Activated CD8-positive, alpha-beta T cell treated with anti-CD3 and anti-CD28 coated beads for 36 hours (primary cell): ENCODE measurements at places on chromosomes 5 and 9.

DNA sequence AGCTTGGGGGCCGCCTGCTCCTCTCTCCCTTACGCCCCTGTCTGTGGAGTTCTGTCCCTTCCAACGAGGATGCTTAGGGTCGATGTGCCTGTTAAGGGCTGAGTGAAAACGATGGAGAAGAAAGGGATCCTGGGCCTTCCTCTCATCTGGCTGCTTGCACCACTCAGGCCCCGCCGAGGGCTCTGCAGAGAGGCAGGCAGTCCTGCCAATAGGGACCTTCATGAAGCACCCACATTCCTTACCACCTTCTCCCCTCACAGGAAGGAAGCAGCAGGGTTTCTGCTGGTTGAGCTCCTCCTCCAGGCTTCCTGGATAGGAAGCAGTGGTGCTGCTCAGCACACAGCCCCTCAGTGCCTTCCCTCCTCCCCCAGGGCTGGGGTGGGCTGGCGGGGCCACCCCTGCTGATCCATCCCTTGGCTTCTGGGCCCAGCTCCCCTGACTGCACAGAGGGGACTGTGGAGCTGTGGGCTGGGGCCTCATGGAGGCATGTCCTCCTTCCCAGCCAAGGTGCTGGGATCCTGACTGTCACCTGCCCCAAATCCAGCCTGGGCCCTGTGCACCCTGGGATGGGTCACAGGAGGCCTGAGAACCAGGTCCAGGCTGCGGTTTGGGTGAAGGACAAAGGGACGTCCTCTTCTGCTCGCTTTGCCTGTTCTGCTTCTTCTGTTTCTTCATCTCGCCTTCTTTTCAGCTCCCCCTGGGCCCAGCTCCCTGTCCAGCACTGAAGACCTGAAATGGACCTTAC is 50.5 kb downstream of the AHRR start:
- no peak for DNase-seq

DNA sequence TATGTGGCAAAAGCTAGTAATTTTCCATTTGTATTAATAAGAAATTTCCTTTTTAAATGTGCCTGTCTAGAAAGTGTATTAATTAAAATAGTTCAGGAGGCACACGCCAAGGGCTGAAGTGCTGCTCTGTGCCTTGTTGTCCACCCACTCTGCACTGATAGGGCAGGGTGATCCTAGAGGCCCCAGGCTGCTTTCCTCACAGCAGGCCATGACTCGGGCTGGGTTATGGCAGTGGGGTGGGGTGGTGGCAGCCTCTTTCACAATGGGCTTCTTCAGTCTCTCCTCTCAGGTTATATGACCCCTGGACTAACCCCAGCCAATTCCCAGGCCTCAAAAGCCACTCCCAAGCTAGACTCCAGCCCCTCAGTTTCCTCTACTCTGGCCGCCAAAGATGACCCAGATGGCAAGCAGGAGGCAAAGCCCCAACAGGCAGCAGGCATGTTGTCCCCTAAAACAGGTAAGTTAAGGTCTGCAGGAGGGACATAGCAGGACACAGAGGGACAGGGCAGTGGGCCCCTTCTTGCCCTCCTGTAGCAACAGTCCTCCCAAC is 19.5 kb downstream of the CD74 start:
- no peak for DNase-seq

DNA sequence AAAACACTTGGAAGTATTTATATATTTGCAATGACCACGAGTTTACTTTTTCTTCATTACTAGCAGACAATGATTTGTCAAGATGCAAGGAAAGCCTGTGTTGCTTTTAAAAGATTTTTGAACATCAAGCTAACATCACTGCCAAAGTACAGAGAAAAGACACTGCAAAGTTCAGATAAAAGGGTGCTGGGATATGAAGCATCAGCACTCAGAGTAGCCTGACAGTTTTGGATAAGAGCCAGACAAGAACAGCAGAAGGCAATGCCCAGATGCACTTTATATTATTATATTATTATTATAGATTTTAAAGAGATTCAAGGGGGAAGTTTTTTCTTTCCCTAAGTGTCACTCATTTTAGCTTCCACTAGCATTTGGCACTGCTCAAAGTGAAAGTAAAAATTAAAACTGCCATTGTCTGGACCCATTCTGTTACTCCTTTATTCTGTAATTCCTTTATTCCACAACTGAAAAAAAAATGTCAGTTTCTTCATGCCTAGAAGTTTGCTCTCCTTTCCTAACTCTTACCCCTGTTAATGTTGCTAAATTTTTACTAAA is 240.6 kb downstream of the EFNA5 start:
- no peak for DNase-seq

DNA sequence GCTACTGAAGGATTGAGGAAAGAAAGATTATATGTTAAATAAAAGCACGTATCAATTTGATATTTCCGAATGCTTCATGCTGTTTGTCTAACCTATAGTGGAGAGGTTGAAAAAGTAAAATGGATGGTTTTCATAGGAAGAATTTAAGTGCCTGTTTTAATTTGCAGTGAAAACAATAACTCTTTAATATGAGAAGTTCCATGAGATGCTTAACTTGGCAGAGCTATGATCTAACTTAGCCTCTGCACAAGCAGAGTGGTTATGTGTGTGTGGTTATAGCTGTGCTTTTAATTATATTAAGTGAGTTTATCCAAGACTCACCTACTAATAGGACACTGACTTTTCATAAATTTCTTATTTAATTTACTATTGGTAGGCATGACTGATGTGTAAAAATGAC is 57.4 kb downstream of the AOPEP start:
- DNase-seq, result no peak

GRCh38 chr5:107545486-107545885 is 125.3 kb downstream of the EFNA5 start:
- DNase-seq, result no peak

DNA sequence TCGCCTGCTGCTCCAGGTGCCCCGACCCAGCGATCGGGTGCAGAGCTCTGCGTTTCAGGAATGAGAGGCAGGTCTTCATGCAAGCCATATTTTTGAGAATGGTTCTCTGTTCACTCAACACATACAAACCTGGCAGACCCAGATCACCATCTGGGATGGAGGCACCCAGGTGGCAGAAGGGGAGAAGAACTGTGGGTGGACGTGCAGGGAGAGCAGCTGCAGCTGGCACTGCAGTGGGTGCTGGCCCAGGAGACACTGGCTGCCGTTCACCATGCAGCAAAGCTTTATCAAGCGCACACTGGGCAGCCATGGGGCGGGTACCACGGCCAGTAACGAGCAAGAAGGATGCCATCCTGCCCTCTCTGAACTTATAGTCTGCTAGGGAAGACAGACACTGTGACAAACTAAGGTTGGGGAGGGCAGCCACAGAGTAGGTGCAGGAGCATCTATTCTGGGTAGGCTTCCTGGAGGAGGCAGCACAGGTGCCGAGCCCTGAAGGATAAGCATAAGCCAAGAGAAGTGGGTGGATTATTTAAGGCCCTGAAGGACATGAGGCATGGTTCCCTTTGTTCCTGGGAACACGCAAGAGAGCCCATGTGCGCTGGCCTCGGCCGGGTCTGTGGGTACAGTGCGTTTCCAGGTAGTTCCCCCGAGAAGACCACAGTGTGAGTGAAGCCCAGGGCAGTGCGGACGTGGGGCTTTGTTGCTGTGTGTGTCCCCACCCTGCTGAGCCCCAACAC is 46.2 kb upstream of the FCN2 start:
- no peak for DNase-seq

GRCh38 chr5:149317281-149318048 is 27.8 kb upstream of the GRPEL2 start:
- DNase-seq, result peak; percentile 59

- DNase-seq, result no peak
These were observed 27.6 kb downstream of the RAB24 start for GRCh38 chr5:177275883-177276282.

GRCh38 chr5:32598260-32598937 is 13.0 kb downstream of the SUB1 start:
- no peak for DNase-seq

DNA sequence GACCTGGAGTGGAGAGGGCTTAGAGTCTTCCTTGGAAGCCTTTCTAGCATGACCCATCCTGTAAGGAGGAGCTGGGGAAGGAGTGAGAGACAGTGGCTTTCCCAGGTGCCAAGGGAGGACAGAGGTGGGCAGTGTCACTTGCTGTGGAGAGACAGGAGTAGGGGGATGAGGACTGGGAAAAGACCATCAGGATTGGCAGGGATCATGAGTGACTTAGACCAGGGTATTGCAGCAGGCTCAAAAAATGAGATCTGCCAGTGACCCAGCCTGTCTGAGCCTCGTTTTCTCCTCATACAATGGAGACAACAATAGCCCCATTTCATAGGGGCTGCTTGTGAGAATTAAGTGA is 2.4 kb downstream of the TMOD1 start:
- DNase-seq, result no peak

- no peak for DNase-seq
These were observed 45.2 kb downstream of the MRRF start for GRCh38 chr9:122309861-122310260.

DNA sequence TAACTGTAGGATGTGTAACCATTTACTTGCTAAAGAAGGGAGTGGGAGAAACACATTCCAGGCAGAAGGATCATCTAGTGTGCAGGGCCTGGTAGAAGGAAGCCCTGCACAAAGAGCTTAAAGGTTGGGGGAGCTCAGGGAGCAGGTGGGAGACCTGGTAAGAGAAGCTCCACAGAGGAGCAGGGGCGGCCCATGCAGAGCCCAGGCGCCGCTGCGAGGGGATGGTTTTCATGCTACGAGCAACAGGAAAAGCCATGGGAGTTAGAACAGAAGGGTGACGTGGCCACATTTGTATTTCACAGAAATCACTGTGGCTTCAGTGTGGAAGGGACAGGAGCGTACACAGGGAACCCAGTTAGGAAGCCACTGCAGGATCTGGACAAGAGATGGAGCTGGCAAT is 73.1 kb downstream of the PDE6A start:
- no peak for DNase-seq

- DNase-seq, result no peak
These were observed 60.2 kb upstream of the SLC25A51 start for GRCh38 chr9:37963936-37964739.

- no peak for DNase-seq
These were observed 16.7 kb downstream of the PTGS1 start for GRCh38 chr9:122387536-122387935.

DNA sequence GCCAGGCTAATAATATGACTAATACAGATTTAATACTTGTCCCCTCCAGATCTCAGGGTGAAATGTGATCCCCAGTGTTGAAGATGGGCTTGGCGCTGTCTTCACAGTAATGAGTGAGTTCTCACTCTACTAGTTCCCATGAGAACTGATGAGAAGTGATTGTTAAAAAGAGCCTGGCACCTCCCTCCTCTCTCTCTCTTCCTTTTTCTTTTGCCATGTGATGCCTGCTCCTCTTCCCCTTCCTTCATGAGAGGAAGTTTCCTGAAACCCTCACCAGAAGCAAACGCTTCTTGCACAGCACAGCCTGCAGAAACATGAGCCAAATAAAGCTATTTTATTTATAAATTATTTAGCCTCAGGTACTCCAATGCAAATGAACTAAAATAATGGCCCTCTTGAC is 55.2 kb downstream of the GLDC start:
- DNase-seq, result no peak

DNA sequence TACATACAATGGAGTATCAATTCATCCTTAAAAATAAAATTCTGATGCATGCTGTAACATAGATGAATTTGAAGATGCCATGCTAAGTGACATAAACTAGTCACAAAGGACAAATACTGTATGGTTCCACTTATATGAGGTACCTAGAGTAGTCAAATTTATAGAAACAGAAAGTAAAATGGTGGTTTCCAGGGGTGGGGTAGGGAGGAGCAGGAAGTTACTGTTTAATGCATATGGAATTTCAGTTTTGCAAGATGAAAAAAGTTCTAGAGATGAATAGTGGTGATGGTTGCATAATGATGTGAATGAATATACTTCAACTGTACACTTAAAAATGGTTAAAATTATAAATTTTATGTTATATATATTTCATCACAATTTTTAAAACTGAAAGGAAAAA is 57.3 kb upstream of the FNIP1 start:
- peak; percentile 5 for DNase-seq
